ENCODE measurements at places on chromosomes 16 and 17.

GRCh38 chr17:9824094-9824493 is 1.6 kb upstream of the GLP2R start:
- no peak for DNase-seq

- no peak for DNase-seq
Measured at GRCh38 chr17:75808905-75809621, 24.5 kb downstream of the UNK start.

DNA sequence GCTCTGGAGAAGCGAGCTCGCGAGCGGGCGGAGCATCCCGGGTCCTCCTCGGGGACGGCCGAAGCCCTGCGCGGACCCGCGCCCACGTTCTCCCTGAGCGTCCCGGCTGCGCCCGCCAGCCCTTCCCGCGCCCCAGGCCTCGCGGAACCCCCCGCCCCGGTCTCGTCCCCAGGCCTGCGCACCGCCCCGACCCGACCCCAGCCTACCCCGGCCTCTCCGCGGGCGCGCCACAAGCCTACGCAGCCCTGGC is 159 bp downstream of the USP36 start:
- no peak for DNase-seq

GRCh38 chr16:5851393-5851982 is 753.9 kb upstream of the EEF2KMT start:
- no peak for DNase-seq

GRCh38 chr17:33972763-33973162 is 282.3 kb upstream of the CCL2 start:
- DNase-seq, result no peak

- no peak for DNase-seq
Measured at GRCh38 chr17:13154930-13155329, 137.1 kb upstream of the ELAC2 start.

DNA sequence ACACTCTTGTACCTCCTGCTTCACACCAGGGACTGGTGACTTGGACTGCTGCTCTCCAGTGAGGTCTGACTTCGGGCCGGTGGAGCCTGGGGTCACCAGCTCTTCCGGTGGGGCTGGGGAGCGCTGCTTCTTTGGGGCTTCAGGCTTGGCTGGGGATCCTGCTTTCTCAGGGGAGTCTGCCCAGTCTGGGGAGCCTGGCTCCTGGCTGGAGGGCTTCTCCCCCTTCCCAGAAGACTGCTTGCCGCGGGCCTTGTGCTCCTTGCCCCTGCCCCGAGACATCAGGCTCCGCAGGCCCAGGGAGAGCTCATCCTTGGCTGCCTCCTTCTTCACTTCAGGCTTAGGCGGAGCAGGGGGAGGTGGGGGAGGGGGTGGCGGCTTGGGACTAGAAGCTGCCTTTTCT is 52.4 kb downstream of the MYO18A start:
- no peak for DNase-seq

- no peak for DNase-seq
Measured at GRCh38 chr17:58998871-58999270, 107.8 kb downstream of the TRIM37 start.

DNA sequence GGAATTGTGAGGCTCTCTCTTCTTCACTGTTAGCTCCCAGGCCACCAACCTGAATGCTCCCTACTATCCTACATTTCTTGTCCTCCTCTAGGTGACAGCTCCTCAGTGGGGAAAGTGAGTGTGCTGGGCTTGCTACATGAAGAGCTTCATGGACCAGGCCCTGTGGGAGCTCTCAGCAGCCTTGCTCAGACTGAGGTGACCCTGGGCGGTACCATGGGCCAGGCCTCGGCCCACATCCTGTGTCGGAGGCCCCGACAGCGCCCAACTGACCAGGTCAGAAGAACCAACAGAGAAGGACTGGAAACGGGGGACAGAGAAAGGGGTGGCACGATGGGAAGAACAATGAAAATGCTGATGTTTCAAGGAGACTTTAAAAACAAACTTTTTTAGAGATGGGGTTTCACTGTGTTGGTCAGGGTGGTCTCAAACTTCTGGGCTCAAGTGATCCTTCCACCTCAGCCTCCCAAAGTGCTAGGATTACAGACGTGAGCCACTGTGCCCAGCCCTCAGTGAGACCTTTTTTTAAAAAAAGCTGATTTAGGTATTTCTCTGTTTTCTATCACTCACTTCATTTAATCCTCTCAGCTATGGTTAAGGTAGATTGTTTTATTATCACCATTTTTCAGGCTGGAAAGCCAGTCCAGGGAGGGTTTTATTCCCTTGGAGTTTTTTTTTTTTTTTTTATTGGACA is 4.9 kb downstream of the ELP5 start:
- no peak for DNase-seq

DNA sequence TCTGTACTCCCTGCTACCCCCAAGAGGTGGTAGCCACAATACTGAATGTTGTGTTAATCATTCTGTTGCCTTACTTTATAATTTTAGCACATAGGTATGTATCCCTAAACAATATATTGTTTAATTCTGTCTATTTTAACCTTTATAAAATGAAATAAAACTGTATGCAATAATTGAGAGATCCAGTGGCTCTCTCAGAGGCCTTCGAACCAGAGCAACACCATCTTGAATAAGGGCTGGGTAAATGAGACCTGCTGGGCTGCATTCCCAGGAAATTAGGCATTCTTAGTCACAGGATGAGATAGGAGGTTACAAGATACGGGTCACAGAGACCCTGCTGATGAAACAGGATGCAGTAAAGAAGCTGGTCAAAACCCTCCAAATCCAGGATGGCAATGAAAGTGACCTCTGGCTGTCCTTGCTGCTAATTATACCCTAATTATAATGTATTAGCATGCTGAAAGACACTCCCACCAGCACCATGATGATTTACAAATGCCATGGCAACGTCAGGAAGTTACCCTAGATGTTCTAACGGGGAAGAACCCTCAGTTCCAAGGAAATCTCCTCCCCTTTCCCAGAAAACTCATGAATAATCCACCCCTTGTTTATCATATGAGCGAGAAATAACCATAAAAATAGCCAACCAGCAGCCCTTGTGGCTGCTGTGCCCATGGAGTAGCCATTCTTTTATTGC is 2.0 kb upstream of the CANT1 start:
- no peak for DNase-seq

- no peak for DNase-seq
Measured at GRCh38 chr17:82489117-82489516, 30.4 kb upstream of the FOXK2 start.

DNA sequence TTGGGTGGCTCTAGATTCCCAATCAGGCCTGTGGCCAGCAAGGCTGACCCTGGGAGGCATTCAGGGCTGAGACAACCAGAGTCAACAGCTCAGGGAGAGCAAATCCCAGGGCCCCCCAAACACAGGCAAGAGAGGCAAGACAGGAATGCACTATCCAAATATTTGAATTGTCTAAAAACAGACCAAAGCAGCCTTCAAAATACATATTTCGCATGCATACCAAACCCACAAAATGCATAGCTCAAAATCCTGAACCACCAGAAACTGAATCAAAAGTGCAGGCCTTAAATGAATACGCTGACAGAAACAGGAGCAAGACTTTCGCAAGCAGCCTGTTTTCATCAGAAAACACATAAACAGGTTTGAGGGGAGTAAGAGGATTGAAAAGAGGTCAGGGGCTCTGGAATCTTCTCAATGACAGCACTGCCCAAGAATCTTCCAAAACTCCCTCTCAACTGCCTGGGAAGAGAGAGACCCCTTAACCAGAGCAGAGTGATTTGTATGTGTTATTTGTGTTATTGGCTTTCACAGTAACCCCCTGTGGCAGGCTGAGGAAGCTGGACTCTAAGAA is 213.6 kb upstream of the CDH5 start:
- no peak for DNase-seq

DNA sequence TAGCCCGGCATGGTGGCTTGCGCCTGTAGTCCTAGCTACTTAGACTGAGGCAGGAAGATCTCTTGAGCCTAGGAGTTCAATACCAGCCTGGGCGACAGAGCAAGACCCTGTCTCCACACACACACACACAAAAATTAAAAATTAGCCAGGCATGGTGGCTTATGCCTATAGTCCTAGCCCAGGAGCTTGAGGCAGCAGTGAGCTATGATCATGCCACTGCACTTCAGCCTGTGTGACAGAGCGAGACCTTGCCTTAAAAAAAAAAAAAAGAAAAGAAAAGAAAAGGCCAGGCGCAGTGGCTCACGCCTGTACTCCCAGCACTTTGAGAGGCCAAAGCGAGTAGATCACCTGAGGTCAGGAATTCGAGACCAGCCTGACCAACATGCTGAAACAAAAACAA is 23.9 kb downstream of the C17orf75 start:
- no peak for DNase-seq

DNA sequence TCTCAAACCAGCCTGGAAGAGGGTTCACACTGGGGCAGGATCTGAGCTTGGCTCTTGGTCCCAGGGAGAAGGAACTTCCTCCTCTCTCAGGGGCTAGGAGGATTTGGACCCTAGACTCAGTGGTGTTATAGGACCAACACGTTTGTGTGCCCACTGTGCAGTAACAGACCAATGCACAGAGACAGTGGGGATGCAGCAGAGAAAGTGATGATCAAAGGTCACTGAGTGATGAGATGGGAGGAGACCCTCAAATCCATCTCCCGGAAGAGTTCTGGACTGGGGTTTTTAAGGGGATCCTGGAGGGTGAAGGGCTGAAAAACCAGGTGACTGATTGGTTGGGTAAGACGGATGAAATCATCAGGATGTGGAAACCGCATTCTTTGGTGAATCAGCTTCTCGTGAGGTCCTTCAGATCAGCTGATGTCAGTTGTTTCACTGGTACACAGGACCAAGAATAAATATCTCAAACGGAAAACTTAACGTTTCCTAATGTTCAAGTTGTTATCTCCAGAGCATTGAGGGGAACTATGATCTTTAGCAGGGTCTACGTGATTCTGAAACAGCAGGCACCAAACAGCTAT is 3.3 kb upstream of the VAC14 start:
- DNase-seq, result no peak

DNA sequence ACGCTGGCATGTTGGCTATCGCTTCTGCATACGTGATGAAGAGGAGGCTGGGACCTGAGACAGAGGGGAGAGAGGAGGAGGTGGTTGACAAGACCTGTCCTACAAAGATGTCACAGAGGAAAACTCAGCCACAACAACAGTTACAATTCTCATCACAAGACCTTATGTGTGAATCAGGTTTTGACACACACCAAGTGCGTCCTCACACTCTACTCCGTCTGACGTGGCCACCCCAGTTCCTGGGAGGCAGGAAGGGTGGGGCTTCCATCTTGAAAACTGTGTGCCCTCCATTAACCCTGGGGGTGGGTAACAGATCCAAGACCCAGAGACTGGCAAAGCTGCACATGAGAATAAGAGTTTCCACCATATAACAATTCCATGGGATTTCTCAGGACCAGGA is 24.1 kb downstream of the SLC6A4 start:
- DNase-seq, result no peak

GRCh38 chr16:67277294-67277998 is 1.9 kb upstream of the PLEKHG4 start:
- no peak for DNase-seq

GRCh38 chr17:64491994-64492393 is 4.9 kb downstream of the POLG2 start:
- DNase-seq, result no peak

DNA sequence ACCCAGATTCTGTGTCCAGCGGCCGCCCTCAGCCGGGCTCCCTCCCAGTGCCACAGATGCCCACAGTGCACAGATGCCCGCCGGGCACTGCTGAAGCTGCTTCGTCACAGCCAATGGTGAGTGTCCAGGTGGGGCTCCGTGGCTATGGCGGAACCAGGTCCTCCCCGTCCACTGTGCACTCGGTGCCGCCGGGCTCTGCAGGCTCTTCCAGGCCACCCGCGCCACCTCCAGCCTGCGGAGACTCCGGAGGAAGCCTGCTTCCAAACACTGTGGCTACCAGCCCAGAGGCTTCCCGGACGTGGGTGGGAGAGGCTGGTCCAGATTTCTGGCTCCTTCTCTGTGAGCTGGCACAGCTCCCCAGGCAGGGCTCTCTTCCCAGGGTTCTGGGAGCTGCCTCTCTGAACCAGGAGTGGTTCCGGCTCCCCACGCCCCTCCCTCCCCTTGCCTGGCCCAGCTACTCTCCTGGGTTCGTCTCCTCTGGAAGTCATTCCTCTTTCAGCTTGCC is 2.8 kb upstream of the PYCR1 start:
- DNase-seq, result no peak

DNA sequence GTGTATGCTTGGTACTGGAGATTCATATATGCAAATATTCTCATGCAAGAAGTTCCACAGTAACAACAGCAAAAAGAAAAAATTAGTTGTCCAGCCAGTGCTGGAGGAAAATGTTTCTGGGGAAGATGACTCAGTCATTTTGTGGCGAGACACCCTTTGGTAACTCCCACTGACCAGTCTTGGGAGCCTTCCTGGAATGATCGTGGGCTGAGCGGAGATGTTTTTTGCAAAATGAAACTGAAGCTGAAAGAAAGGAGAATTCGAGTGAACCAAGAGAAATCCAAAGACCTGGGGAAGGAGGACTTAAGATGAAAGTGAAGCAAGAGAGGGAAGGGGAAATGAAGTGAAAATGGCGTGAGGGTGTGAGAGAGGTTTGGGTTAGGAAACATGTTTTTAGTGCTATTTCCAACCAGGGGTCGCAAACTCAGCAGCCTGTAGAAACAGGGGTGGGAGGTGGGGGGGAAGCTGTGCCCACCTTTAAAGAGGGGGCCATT is 5.2 kb downstream of the ITPRIPL2 start:
- DNase-seq, result no peak

DNA sequence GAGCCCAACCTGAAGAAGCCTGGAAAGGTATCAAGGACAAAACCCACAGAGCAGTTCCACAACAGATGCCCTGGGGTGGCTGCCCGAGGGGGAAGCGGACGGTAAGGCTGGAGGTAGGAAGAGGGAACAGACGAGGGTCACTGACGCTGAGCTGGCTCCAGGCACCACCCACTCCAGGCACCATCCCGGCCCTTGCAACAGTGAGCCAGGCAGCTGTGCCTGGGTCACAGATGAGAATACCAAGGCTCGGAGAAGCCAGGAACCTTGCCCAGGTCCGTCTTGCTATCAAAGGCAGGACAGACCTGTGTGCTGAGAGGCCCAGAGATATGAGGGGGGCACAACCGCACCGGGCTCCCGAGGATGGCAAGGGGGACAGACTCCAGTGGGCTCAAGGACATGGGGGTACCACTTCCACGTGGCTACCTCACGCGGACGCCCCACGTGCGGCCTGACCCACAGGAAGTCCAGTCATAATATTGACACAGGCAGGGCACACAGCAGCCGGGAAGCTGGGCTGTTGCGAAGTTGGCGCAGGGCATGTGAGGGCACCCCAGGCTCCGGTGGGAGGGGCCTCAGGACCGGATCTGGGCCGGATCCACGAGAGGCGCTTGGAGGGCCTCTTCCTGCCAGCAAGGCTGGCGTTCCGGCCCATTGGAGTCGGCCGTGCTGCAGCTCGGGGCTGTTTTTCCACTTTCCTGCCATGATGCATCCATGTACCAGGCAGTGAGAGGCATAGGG is 29.9 kb downstream of the PEMT start:
- no peak for DNase-seq
